CD4-positive, alpha-beta memory T cell (primary cell): ENCODE measurements at places on chromosomes 16 and 17. TPM values are rescaled to one million over a fixed set of nuclear protein-coding genes. Genes with fewer than 3 reads are reported as not detected.
A peak's percentile ranks its signal among the peaks of the same experiment; 100 is the strongest.

DNA sequence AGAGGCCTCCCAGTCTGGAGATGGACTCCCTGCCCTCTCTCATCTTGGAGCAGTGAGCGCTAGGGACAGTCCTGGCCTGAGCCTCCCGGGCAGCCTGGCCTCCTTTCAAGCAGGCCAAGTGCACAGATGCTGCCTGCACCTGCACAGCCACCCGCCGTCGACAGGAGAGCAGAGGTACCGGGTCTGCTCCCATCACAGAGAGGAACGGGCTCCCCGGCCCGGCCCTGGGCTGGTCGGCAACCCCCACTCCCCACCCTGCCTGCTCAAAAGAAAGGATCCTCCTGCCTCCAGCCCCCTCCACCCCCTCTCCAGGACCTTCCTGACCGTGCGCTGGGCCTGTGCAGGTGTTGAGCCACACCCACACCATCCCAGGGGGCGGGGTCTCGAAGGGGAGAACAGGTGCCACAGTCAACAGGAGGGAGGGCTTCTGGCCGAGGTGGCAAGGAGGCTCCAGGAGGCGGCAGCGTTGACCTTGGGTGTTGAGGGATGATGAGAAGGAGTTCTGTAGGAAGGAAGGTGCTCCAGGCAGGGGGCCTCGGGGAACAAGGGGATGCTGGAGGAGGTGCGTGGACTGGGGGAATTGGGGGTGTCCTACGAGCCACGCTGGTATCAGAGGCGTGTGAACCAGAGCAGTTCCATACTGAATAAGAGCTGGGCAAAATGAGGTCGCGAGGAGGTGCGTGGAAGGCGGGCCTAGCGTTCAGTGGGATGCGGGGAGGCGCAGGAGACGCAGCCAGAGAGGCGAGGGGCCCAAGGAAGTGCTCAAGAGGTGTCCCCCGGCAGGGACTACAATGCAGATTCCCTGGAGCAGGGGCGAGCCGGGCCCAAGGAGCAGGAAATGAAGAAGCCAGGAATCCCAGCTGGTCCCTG lies 967 bp upstream of the CDH15 start:
- no peak for DNase-seq

DNA sequence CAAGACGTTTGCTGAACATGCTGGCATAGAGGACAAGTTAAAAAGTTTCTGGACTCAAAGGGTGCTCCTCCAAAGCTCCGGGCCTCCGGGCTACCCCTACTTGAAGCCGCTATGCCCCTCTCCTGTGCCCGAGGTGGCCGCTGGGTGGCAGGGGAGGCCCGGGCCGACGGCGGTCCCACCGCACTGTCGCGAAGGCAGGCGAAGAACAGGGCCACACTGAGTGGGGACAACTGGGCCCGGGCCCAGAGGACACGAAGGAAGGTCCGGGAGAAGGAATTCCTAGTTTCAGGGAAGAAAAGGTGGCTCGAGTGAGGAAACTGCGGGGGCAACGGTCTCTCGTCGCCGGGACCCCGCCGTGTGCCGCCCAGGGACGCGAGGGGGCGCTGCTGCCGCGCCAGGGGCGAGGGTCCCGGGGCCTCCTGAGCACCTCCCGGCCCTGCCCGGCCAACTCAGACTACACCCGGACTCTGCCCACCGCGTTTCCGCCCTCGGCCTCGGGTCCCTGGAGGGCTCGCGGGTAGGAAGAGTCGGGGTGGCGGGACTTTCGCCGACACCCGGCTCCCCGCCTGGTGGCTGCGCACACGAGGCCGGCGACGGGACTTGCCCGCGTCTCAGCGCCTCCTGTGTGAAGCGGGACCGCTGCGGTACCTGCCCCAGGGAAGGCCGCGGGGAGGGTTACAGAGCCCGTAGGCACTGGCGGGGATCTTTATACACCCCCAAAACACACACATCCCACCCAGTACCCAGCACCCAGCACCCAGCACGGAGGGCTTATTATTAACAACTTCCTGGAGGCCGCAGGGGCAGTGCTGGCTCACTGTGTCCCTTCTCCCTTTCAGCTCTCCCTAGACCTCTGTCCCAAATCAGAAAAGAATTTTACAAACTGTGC lies 772 bp upstream of the CHCT1 start:
- DNase-seq = peak; percentile 69

GRCh38 chr16:87431926-87432325 lies 39.8 kb downstream of the MAP1LC3B start:
- DNase-seq = no peak

DNA sequence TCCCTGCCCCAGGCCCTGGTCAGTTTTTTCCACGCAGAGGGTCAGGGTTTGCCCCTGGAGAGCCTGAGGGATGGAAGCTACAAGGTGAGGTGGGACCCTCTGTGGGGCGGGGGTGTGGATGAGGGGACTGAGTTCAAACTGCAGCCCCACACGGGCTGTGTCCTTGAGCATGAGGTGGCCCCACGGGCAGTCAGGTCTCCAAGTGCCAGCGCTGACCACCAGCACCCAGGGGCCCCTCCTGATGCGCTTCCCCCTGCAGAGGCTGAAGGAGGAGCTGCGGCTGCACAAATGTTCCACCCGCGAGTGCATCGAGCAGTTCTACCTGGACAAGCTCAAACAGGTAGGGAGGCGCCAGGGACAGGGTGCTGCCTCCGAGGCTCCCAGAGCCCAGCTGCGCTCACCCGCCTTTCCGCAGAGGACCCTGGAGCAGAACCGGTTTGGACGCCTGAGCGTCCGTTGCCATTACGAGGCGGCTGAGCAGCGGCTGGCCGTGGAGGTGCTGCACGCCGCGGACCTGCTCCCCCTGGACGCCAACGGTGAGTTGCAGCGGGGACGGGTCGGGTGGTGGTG lies 4.3 kb downstream of the TSR3 start:
- DNase-seq = no peak

Gene NOG
- total RNA-seq = 16.2 TPM

Gene PRAC2
- not detected for total RNA-seq

Gene KRTAP17-1
- not detected for total RNA-seq

DNA sequence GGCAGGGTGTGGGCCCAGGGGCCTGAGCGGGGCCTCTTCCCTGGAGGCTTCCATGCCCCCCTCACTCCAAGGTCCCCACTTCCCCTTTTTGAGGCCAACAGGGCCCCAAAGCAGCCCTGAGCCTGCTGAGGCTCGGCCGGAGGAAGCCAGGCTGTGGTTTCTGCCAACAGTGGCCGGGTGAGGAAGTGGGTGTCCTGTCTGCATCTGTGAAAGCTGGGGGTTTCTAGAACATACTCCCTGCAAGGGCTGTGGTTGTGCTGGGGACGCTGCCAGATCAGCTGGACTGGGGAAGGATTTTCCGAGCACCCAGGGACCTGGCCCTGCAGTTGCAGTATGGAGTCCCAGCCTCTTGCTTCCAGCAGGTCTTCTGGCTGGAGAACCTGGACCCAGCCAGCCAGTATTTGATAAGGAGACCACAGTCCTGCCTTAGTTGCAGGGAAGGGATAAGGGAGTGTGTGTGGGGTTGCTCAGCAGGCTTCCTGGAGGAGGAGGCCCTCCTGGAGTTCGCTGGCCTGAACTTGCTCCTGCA lies 15.7 kb downstream of the ADCY7 start:
- DNase-seq = peak; percentile 84

DNA sequence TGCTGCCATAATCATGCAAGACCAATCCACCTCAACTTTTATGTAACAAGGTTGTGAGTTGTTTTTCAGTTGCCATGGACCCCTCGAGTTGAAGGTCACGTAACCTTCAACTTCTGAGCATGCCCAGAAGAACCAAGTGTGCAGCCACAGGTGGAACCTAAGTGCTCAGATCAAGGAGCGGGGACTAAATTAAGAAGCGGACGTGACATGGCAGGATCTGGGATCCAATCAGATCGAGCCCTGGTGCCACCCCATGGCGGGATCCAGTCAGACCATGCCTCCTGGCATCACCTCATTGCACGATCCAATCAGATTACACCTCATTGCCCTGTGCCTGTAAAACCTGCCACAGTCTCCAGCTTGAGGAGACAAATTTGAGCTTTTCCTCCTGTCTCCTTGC lies 204.5 kb upstream of the CDH5 start:
- no peak for DNase-seq

- no peak for DNase-seq
Measured at GRCh38 chr17:75335315-75335714, 46.1 kb upstream of the SLC25A19 start.

Gene RAP1GAP2
- 9.0 TPM for total RNA-seq

Gene KRT32
- total RNA-seq = not detected

Gene ERN2
- total RNA-seq = not detected

GRCh38 chr16:78961464-78961863 lies 639.1 kb downstream of the MAF start:
- no peak for DNase-seq

DNA sequence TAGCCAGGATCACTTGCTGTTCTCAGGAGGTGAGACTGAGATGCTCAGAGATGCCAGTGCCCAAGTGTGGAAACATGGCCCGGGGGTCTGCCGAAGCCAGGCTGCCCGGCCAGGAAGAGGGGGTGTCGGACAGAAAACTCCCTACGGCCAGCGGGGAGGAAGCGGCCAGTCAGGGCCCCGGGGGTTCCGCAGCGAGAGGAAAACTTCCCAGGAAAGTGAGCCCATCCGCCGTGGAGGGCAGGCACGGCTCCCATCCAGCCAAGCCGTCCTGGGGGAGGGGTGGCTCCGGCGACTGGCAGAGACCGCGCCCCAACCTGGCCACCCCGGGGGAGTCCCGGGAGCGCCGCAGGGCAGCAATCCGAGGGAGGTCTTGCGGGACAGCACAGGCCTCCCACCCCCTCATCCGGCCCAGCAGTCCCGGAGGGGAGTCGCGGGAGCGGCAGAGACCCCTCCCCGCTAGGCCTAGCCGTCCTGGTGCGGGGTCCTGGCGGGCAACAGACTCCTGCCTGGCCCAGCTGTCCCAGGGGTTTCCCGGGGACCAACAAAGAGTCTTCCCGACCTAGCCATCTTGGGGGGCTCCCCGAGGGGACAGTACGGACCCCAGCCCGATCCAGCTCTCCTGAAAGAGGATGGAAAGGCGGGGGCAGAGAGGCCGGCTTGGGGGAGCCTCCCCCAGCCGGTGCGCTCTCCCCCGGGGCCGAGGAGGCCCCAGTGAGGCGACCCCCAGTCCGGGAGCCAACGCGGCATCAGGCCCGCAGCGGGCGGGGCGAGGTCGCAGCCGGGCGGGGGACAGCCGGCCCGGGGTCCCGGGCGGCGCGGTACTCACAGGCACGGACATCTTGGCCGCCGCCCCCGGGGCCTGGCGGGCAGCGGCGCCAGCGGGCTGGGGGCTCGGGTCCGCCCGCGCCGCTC lies 13.8 kb upstream of the BCAR1 start:
- DNase-seq = no peak
